Activated CD4-positive, alpha-beta T cell treated with anti-CD3 and anti-CD28 coated beads for 1 hour (primary cell): ENCODE measurements at places on chromosomes 5 and 9.

DNA sequence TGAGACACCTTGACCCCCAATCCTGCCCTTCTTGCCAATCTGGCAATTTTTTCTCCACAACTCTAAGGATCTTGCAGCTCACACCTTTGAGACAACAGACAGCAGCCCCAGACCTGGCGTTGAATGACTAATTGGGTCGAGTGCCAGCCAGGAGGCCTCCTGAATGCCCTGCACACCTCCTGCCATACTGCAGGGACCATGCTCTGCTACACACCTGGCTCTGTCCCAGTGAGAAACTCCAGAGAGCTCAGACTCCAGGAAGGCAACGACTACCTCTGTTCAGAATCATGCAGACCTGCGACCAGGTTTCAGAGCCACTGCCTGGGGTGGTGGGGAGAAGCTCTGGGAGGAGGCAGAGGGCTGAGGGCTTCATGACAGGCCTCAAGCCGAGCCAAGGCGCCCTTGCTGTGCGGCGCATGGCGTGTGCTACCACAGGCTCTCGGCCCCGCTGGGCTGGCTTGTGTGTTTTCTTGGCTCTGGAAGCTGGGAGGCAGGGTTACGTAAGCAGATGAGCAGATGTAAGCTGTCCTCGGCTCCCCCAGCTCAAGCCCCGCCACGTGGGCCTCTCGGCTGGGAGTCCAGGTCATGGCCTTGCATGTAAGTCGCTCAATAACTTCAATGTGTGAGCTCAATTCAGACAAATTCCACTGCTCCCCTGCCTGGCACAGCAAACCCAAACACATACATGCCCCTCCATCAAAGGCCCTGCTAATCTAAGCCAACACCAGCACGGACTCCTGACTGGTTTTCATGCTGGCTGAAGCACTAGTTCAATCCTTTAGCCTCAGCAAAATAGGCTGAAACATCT, 27.5 kb downstream of the B4GALT1 start:
- no peak for DNase-seq

DNA sequence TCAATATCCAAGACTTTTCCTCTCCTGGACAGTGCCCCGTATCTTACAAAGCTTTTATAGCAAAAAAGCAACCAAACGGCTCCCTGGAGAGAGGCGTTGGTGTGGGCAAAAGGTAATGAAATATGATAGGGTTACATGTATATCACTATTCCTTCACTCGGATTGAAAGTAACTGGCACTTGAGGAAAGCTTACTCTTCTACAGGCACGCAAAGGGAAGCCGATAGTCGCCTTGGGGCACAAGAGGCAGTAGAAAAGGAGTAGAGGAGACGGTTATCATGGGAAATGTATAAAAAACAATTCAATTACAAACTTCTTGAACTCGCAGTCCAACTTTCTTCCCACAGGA, 1.1 kb downstream of the DIAPH1 start:
- DNase-seq = no peak

DNA sequence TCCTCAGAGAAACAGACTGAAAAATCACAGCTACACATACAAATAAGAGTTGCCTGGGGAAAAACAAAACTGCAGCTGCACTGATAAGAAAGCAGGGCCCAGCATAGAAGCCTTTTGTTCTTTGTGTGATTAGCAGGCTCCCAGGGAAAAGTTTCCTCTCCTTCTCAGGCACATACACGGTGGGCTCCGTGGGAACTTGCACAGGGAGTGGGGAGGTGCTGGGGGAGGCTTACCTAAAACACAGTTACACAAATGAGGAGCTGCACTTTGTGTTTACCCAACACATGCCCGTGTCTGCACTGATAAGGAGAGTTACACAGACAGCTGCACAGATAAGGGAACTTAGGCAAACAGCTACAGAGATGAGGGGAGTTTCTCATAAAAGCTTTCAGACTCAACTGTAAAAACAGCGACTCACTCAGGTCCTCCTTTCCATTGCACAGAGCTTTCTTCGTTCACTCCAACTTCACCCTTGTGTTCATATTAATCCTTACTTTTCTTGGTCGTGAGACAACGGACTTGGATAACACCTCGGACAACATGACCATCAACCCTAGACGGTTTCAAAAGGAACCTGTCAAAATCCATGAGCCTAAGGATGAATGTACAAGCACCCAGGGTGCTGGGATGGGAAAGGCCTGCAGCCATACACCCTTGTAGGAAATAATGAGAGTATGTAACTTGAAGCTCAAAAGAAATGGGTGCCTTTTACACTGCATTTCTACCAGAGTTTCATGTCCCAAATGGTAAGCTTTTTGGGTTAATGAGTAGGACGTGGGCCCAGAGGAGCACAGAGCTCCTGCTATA, 50.8 kb downstream of the SERINC5 start:
- no peak for DNase-seq

- no peak for DNase-seq
Observed at GRCh38 chr5:132053483-132053882, 7.0 kb upstream of the IL3 start.

DNA sequence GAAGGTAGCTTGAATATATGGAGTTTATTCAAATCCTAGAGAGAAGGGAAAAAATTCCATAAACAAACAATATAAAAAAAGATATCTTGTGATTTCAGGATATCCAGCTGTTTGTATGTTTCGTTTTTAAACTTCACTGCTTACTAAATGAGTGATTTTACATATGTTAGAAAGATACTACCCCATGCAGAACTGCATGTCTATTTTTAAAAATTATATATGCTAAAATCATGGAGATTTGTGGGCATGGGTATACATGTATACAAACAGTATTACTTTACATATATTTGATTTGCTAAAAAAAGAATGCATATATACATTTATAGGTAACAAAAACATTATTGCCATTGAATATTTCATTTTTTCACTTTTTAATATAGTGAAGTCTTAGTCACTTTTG, 178.3 kb downstream of the KDM4C start:
- DNase-seq = no peak

DNA sequence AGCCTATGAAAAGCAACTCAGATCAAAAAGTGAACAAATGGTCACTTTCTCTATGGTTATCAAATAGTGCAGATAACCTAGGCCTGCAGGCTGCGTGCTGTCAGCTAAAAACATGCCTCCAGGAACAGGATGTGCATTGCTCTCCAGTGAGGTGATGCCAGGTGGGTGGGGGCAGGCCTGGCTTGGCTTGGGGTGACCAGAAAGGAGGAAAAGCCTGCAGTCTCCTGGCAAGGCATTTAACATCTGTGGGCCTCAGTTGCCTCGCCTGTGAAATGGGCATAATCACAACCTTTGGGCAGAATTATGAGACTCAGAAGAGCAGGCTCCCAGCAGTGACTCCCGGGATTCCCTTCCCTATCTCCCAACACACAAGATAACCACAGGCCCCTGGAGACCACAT, 135.9 kb downstream of the COL23A1 start:
- DNase-seq = no peak

- DNase-seq = no peak
Observed at GRCh38 chr5:153572411-153573145, 82.1 kb downstream of the GRIA1 start.

DNA sequence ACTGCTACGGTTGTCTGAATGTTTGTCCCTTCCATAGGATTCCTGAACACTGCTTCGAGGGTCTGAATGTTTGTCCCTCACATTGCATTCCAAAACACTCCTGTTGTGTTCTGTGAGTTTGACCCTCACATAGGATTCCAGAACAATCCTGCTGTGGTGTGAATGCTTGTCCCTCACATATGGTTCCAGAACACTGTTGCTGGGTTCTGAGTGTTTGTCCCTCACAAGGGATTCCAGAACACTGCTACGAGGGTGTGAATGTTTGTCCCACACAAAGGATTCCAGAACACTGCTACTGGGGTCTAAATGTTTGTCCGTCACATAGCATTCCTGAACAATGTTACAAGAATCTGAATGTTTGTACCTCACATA, 201.2 kb downstream of the FOXD4L6 start:
- no peak for DNase-seq

- no peak for DNase-seq
Observed at GRCh38 chr5:139120521-139120920, 77.6 kb downstream of the SIL1 start.

GRCh38 chr9:95793924-95794828, 81.3 kb upstream of the ERCC6L2 start:
- DNase-seq = no peak

DNA sequence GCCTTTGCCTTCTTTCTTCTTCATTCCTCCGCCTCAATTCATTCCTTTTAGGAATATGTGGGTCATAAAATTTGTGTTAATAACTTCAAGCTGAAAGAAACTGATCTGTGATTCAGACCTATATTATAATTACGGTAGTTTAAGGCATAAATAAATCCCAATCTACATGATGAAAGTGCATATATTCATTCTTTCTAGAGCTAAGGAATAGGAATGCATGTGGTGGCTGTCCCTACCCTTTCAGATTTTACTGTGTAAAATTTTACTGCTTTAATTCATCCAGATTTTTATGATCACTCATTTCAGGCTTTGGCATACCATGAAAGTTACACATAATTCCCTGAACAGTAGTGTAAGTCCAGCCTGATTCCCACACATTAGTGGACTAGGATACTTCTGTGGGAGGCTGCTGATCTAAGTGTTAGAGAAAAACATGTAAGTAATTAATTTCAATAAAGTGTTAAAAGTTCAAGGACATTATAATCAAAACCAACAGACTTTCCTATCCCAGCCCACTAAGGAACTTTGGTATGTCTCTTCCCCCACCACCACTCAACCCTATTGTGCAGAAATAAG, 83.1 kb downstream of the HINT1 start:
- no peak for DNase-seq

- no peak for DNase-seq
Observed at GRCh38 chr9:89278997-89279739, 31.8 kb upstream of the CKS2 start.

DNA sequence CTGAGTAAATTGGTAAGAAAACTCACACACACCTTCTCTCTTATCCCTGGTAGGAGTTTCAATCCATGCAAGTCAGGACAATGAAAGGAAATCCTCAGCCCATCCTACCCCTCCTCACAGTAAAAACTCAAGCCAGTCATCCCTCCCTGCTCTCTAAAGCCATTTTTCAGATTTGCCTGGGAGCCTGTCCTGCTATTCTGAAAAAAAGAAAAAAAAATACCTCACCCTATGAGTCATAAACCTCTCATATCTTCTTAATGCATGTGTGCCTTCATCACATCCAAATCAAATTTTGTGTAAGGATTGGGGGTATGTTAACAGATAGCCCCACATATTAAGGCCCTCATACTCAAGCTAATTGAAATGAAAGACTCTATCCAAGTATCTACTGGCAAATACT, 14.1 kb downstream of the UGT3A2 start:
- no peak for DNase-seq

GRCh38 chr5:156383510-156384265, 56.7 kb downstream of the SGCD start:
- DNase-seq = no peak

DNA sequence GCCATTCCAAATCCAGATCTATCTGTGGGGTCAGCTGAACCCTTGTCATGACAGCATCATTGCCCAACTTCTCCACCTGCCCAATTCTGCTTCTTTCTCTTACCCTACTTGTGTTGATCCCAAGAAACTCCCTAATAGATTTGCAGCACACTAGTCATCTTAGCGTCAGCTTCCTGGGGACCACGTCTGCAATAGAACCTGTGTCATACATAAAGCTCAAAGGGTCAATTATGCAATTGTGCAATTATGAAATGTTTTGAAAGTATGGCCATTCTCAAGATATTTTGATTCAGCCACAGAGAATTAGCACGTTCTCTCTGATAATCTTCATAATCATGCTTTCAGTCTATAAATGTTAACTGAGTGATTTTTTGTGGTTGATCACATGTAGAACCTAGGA, 87.4 kb upstream of the PAPPA start:
- DNase-seq = no peak

DNA sequence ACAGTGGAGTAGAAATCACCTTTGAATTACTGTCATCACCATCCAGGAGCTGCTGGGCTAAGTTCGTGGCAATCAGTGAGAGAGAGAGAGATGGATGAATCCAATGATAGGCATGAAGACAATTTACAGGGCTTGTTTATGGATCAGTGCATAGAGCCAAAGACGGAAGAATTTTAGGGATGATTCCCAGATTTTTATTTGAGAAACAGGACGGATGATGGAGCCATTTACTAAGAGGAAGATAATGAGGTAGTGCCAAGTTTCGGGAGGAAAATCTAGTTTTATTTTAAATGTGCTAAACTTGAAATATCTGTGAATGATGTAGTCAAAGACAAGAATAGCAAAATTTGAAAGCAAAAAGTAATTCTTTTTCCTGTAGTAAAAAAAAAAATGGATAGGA, 394.2 kb upstream of the PAPPA start:
- DNase-seq = no peak

DNA sequence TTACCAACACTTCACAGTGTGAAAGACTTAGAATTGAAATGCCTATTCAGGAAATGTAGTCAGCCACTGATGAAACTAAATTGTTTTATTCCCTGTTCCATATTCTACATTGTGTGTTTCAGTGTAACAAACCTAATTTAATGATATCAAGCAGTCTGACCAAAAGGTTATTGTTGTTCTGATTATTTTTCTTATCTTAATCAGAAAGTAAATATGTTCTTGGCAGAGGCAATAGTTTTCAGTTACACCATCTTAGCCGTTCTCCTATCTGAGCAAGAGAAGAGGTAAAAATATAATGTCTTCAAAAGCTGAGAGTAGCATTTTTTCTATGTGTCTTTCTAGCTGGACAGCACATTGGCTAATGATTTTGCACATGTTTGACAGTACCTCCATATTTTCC, 17.1 kb downstream of the CDC26 start:
- DNase-seq = no peak

- DNase-seq = no peak
Observed at GRCh38 chr5:141585594-141585993, 33.2 kb downstream of the DIAPH1 start.

DNA sequence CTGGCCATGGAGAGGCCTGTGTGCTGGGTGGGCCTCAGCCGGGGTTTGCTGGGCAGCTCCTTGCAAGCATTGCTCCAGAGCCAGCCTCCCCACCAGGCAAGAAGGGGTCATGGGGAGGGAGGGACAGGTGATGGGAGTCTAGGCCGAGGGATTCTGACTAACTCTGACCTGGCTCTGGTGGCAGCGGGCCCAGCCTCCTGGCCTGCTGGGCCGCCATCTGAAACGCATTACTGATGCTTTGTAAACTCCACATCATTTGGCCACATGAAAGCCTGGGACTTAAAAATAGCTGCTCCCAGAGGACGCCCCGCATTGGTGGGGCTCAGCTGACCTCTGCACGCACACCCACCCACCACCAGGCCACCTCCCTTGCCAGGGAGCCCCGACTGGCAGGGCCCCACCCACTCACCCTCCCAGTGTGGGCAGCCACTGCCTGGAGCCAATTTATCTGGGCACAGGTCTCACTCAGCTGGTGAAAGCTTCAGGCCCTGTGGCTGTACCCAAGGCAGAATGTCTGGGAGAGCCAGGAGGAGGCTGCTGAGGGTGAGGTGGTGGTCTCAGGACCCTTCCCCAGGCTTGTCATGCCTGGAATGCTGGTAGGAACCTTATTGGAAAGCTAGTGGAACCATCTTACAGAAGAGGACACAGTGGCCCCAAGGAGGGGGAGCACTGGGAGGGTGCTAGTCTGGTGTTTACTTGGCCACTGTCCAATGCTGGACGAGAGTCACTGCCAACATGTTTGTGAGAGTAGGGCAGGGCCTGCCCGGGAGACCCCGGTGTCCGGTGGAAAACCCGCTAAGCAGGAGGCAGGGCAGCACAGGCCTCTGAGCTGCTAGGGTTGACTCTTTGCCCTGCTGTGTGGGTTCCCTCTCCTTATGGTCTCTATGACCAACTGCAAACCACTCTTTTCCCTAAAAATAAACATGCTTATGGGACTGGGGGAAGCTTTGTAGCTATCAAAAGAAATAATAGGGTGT, 10.8 kb downstream of the TCF7 start:
- no peak for DNase-seq

GRCh38 chr5:180525399-180525798, 31.2 kb downstream of the CNOT6 start:
- DNase-seq = no peak

GRCh38 chr9:16143947-16144890, 591.4 kb downstream of the CCDC171 start:
- no peak for DNase-seq
